Progenitor cell of endocrine pancreas (in vitro differentiated cells): ENCODE measurements at places on chromosomes 2 and 18. TPM values are rescaled to one million over a fixed set of nuclear protein-coding genes. Genes with fewer than 3 reads are reported as not detected.

GRCh38 chr2:27754138-27754588 lies 17.4 kb upstream of the MRPL33 start:
- peak; percentile 62 for DNase-seq

GRCh38 chr2:98216616-98217015 lies 129.6 kb upstream of the CNGA3 start:
- no peak for DNase-seq

The CYP27C1 gene
- 8.0 and 8.6 TPM in 2 replicates for total RNA-seq

GRCh38 chr2:52976143-52976949 lies 791.3 kb upstream of the CHAC2 start:
- DNase-seq: no peak

The CCBE1 gene
- total RNA-seq: 1.1 and 1.2 TPM in 2 replicates

- no peak for DNase-seq
These were observed 126.7 kb downstream of the OSBPL1A start for GRCh38 chr18:24270937-24271380.

DNA sequence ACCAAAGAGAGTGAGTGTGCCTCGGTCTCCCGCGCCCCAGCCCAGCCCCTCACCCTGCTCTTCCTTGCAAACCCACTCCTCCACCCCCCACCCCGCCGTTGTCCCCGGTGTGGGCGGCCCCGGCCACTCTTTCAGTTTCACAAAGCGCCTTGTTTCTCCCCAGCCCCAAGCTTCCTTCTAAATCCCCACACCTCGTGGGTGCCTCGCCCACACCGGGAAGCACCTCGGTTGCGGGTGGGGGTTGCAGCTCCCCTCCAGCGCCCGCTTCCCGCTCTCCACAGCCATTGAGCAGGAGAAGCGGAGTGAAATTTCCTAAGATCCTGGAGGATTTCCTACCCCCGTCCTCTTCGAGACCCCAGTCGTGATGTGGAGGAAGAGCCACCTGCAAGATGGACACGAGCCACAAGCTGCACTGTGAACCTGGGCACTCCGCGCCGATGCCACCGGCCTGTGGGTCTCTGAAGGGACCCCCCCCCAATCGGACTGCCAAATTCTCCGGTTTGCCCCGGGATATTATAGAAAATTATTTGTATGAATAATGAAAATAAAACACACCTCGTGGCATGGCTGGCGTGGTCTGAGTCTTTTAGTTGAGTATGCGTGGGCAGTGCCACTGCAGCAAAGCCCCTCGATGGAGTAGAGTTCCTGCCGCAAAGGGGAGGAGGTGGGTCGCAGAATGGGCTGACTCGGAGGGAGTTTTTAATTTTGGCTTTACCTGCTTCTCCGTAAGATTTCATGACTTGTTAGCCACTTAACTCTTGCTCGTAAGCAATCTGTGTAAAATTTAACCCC lies 848 bp downstream of the TMSB10 start:
- no peak for DNase-seq

The SIX2 gene
- total RNA-seq: 4.0 and 7.0 TPM in 2 replicates

DNA sequence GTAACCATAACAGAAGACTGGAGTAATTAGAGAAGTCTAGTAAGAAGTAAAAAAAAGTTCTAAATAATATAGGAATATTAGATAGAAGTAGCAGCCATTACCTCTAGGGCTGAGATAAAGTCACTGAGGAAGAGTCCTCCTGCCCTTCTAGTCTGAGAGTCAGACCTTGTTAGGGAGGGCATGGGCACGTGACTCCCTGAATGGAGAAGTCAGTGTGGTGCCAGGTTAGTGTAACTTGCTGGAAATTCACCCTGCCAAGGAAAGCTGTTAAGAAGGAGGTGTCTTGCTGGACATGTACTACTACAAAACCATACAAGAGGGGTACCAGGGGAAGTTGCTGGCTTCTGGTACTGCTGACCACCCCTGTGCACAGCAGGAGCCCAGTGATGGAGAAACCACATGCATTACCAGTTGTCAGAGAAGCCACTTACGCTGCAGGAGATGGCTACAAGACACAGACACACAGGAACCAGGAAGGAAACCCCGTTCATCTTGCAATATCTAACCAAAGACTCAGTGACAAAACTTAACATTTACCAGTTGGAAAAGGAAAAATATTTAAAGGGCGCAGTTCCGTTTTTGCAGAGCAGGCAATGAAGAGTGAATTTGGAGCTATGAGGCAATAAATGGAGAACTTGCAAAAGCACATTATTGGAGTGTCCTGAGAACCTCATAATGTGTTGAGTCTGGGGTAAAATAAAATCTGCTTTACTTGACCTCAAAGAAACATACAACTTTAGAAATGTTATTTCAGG lies 77.2 kb upstream of the TLK1 start:
- DNase-seq: no peak

DNA sequence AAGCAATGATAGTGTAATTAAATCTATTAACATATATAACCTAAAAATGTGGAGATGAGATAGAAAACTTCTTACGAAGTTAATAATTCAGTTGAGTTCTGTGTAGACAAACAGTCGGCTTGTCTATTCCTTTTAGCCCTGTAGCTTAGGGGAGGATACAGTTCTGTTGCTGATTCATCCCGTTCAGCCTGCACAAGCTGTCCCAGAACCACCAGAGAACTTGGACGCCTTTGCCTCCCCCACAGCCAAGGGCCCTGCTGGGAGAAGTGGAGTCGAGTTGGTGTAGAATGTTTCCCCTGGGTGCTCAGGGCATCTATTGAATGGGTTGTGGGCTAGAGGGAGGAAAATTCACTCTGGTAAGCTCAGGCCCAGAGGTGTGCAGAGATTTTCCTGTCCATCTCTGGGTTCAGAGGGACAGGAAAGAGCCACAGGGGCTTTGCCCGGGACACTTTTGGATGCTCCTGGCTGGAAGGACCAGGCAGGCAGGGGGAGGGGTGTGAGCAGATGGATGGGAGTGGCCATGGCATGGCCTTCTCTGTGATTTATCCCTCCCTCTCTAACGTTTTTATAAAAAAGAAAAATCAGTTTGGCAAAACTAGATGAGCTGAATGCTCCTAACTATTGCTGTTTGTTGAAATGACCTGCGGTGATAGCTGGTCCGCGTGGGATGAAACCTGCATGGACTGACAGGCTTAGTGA lies 42.8 kb upstream of the GALR1 start:
- DNase-seq: no peak

- no peak for DNase-seq
These were observed 165.3 kb upstream of the CDH2 start for GRCh38 chr18:28342231-28342630.

The DYNAP gene
- total RNA-seq: not detected in 2 replicates

The WBP1 gene
- 127 and 140 TPM in 2 replicates for total RNA-seq

GRCh38 chr2:68739595-68740399 lies 5.2 kb downstream of the ARHGAP25 start:
- no peak for DNase-seq

DNA sequence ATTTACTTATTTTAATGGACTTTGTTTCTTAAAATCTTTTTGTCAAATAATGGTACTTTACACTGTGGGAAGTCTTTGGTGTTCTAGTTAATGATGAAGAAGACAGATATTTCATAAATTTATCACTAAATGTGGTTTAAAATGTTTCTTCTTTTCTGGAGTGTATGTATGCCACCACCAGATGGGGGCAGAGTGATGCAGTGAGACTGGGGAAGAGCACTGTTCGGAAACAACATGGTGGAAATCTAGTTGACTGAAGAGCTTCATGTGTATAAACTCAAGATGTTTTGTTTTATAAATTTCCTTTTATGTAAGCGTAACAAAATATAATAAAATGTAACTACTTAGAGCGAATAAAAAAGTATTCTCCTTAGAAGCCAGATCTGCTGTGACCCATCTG lies 195.1 kb downstream of the KCNE4 start:
- no peak for DNase-seq

GRCh38 chr18:48869591-48869990 lies 81.2 kb downstream of the SMAD7 start:
- no peak for DNase-seq

The SPHKAP gene
- 0.07 TPM in 2 replicates for total RNA-seq

DNA sequence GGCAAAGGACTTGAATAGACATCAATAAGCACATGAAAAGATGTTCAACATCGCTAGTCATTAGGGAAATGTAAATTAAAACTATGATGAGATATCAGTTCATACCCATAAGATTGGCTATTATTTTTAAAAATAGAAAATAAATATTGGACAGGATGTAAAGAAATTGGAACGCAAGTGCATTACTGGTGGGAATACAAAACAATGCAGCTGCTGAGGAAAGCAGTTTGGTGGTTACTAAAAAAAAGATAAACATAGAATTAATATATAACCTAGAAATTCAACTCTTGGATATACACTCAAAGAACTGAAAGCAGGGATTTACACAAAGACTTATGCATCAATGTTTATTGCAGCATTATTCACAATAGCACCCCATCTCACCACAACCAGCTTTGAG lies 174.5 kb upstream of the NDUFV2 start:
- no peak for DNase-seq

The FAM161A gene
- total RNA-seq: 19.0 and 23.7 TPM in 2 replicates

The TXNDC2 gene
- not detected in 2 replicates for total RNA-seq

- no peak for DNase-seq
These were observed 79.3 kb upstream of the ATP8B1 start for GRCh38 chr18:57882465-57882864.

DNA sequence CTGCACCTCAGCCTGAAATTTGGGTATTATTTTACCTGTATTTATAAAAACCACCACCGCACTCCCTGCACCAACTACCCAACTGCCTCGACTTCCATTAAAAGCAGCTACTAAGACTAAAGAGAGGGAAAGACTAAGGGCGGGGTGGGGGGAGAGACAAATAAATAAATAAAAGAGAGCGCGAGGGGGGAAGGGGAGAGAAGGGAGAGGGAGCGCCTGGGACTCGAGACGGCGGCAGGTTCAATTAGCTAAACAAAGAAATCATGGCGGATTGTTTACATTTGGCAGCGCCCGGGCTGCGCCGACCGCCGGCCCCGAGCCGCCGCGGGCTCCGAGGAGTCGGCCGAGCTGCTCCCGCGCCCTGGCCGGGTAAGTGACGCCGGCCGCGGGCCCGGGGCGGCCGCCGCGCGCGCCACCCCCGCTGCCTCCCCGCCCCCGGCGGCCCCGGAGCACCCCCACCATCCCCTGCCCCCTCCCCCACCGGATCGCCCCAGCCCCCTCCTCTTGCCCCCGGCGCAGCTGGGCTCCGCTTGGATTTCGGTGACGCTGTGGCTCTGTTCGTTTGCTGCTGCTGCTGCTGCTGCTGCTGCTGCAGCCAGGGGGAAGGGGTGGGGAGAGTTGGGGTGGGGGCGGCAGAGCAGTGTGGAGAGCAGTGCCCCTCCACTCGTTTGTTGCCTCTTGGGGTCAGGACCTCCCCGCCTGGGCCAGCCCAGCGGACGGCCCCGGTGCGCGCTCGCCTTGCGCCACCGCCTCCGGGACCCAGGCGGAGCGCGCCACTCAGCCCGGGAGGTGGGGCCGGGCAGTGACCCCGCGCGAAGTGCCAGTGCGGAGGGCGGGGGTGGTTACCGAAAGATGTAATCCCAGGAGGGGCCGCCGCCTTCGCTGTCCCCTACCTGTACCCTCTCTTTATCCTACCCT lies 187.2 kb upstream of the FANCL start:
- DNase-seq: peak; percentile 58

GRCh38 chr2:29374823-29375222 lies 259.6 kb downstream of the CLIP4 start:
- no peak for DNase-seq

DNA sequence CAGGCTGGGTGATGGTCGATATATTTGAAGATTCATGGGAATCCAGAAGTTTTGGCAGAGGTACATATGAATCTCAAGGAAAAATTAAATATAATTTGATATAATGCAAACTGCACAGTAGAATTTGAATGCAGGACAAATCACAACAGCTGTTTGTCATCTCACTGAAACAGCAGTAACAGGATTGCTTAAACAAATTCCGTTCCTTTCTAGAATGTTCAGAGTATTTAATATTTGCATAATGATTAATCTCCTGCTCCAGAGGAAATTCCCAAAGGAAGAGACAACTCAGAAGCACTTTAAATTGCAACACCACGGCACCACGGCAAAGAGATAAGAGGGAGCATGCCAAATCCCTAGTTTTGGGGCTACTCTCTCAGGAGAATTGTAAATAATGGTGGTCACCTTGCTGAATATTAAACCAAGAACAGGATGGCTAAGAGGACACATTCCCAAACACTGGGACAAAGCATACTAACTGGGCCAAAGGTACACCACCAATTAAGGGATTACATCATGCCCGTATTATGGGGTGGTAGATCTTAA lies 67.8 kb upstream of the MAP4K3 start:
- DNase-seq: no peak

The UGT1A3 gene
- total RNA-seq: not detected in 2 replicates

The RTP5 gene
- not detected in 2 replicates for total RNA-seq

DNA sequence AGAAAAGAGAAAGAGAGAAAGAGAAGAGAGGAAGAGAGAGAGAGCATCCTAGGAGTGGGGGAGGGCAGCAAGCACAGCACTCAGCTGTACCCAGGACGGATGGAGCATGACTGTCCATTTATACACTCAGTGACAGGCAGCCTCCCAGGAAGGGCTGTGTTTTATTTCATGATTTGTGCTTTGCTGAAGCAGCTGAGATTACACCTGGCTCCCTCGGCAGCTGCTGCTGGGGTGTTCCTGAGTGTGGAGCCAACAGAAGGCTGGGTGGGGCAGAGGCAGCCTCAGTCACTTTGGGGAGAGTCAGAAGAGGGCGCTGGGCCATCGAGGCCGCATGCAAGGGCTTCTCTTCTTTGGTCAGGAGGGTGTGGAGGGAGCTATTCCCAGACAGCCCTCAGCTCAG lies 47.8 kb upstream of the TEX51 start:
- DNase-seq: no peak

DNA sequence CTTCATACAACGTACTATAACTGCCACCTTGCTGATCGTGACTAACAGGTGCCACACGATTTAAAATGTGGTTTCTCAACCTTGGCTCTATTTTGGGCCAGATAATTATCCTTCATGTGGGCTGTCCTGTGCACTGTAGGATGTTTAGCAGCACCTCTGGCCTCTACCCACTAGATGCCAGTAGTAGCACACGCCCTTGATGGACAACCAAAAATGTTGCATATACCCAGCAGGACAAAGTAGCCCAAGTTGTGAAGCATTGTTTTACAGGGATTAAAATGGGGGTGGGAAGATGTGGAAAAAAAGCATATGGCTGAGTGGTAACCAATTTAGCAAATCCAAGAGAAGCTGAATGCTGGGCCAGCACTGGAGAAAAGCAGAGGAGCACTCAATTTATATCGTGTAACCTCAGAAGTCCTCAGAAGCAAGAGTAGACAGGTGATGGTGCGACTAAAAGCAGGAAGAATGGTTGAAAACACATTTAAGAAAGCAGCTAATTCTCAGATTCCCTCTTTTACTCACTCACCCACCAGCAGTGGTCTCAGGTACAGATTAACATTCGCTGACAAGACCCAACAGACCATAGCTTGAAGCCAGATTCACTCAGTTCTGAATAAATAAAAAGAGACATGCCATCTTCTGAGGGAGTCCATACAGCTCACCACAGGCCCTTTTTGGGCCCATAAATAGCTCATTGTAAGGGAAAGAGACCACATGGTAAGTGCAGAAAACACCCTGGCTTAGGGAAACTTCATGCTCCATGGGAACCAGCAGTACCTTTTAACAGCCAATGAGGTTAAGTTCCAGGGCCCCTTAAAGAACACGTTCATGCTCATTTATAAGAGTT lies 50.6 kb downstream of the RAPH1 start:
- DNase-seq: no peak

The FAM237A gene
- total RNA-seq: not detected in 2 replicates

The BCL2 gene
- total RNA-seq: 3.8 and 4.1 TPM in 2 replicates

GRCh38 chr2:208315081-208315788 lies 49.2 kb downstream of the PIKFYVE start:
- DNase-seq: no peak
